ENCODE measurements at places on chromosomes 4 and X.

DNA sequence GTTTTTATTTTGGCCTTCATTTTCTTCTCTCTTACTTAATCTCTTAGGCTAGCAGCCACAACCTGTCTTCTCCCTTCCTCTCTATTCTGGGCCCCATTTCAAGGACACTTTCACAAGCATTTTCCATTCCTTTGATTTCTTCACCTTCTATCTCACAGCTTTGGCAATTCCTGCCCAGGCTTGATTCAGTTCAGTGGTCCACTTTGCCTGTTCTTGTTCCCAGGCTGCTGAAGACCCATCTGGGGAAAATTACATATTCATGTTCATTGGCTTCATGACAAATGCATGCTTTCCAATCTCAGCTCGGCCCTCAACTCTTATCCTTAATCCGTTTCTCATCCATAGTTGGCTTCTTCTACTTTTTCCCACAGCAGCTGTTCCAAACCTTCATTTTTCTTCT, 38.7 kb upstream of the LPAR4 start:
- no peak for DNase-seq

DNA sequence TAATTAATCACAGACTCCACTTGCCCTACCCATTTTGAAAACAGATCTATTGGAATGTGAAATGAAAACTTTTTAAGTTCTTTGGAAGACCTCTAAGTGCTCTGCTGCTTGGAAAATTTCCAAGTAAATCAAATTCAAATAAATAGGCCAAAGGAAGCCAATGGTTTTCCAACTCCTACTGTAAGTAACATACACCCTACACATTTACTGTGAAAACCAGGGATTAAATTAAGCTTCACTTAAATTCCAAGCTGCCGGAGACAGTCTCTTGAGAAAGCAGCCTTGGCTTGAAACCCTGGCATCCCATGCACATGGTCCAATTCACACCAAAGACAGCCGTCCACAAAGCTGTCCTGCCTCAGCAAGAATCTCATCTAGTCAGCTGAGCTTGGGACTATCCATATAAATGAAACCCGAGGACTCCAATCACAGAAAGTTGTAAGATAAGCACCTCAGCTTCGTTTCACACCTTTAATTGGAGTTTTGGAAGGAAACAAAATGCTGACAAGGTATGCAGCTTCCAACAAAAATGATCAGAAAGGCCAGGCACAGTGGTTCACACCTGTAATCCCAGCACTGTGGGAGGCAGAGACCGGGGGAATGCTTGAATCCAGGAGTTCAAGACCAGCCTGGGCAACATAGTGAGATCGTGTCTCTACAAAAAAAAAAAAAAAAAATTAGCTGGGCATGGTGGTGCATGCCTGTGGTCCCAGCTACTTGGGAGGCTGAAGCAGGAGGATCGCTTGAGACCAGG, 88.6 kb downstream of the APBB2 start:
- no peak for DNase-seq

GRCh38 chr4:184102927-184103326, 114.7 kb downstream of the ENPP6 start:
- no peak for DNase-seq

- no peak for DNase-seq
Measured at GRCh38 chr4:111066887-111067286, 444.0 kb upstream of the PITX2 start.

DNA sequence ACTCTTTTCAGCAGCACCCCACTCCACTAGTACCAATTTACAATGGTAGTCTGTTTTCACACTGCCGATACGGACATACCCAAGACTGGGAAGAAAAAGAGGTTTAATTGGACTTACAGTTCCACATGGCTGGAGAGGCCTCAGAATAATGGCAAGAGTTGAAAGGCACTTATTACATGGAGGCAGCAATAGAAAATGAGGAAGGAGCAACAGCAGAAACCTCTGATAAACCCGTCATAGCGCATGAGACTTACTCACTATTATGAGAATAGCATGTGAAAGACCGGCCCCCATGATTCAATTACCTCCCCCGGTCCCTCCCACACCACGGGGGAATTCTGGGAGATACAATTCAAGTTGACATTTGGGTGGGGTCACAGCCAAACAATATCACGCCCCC, 34.1 kb upstream of the MAGEA4 start:
- DNase-seq = no peak

DNA sequence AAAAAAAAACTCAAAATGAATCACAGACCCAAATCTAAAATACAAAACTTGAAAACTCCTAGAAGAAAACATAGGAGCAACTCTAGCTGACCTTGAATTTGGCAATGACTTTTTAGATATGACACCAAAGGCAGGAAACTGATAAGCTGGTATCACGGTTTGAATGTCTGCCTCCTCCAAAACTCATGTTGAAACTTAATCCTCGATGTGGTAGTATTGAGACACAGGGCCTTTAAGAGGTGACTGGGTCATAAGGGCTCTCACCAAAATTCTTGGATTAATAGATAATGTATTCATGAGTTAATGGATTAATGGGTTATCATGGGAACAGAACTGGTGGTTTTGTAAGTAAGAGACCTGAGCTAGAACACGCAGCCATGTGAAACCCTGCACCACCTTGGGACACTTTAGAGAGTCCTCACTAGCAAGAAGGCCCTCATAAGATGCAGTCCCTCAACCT, 40.5 kb downstream of the FRYL start:
- DNase-seq = no peak

DNA sequence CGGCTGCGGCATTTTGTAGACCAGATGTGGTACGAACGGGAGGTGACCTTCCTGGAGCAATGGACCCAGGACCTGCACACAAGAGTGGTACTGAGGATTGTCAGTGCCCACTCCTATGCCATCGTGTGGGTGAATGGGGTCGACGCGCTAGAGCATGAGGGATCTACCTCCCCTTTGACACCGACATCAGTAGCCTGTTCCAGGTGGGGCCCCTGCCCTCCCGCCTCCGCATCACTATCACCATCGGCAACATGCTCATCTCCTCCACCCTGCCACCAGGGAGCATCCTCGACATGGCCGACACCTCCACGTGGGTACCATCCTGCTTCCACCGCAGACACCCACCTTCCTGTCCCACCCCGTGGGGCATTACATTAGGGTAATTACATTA, 46.2 kb downstream of the SMARCA5 start:
- no peak for DNase-seq

DNA sequence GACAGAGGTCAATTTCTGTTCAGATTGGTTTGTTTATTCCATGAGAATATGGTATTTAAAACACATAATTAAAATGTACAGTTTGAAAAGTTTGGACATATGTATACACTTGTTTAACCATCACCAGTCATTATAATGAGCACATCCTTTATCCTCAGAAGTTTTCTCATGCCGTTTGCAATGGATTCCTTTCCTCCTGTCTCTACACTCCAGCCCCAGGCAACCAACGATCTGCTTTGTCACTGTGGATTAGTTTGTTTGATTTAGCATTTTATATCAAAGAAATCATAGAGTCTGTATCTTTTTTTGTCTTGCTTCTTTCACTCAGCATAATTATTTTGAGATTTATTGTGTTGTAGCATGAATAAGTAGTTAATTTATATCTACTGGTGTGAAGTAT, 243.0 kb upstream of the TRAM1L1 start:
- no peak for DNase-seq

DNA sequence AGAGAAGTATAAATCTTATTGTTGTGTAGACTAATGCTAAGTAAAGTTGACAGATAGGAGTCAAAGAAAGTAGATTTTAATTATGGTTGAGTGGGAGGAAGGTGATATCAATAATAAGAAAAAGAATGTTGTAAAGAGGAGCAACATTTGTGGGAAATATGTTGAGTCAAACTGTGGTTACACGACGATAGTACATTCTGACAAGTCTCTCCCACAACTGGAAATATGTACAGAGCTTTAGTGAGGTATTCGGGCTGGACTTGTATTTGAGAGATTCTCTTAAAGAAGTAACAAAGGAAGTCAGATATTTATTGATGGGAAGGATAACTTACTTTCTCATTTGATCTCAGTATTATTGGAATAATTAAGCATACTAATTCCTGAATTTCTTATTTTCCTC, 525.3 kb upstream of the MAGEB2 start:
- no peak for DNase-seq

- DNase-seq = no peak
Measured at GRCh38 chrX:119695535-119696050, 2.6 kb upstream of the SEPTIN6 start.

- no peak for DNase-seq
Measured at GRCh38 chrX:123835661-123836371, 24.0 kb upstream of the XIAP start.

DNA sequence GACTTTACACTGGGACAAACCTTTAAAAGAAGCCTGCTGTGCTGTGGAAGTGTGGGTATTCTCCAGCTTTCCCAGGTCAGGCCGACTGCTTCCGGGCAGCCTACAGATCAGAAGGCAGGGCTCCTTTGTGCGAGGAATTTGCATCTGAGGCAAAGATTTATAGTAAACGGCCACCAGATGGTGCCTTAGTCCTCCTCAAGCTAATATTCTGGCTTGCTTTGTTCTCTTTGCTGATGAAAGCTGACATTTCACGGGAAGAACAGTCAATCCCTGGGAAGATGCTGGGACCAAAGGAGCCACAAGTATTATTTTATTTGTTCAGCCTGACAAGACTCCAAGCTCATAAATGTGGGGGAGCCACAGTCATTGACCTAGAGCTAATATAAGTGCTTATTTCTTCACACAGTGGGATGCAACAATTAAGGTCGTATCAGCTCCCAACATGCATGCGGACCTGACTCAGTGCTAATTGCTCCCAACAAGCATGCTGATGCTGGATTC, 120.7 kb upstream of the TRIM2 start:
- DNase-seq = peak; percentile 1

DNA sequence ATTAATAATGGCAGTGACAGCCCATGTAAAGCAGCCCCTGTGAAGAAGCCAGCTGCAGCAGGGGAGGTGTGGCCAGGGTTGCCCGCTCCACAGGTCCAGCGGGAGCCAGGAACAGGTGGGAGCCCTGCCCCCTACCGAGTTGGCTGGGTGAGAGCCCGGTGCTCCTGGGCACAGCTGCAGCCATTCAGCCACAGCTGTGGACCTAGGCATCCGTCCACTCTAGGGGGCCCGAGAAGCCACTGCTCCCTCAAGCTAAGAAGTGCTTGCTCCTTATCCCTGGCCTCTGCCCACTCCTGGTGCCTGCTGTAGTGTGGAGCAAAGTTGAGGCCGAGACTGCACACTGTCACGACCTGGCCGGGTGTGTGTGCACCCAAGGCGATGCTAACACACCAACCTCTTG, 1469.0 kb downstream of the PCDH7 start:
- DNase-seq = no peak

- no peak for DNase-seq
Measured at GRCh38 chrX:69196666-69197065, 31.4 kb upstream of the PJA1 start.

GRCh38 chr4:78627046-78627965, 75.7 kb downstream of the ANXA3 start:
- DNase-seq = no peak

- DNase-seq = no peak
Measured at GRCh38 chr4:105520819-105521790, 31.3 kb upstream of the ARHGEF38 start.

DNA sequence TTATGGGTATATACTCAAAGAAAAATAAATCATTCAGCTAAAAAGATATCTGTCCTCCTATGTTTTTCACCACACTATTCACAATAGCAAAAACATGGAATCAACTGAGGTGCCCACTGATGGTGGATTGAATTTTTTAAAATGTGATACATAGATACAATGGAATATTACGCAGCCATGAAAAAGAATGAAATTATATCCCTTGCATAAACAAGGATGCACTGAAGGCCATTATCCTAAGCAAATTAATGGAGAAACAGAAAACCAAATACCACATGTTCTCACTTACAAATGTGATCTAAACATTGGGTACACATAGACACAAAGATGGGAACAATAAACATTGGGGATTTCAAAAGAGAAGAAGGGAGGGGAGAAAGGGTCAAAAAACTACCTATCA, 964.2 kb upstream of the IGFBP7 start:
- no peak for DNase-seq

DNA sequence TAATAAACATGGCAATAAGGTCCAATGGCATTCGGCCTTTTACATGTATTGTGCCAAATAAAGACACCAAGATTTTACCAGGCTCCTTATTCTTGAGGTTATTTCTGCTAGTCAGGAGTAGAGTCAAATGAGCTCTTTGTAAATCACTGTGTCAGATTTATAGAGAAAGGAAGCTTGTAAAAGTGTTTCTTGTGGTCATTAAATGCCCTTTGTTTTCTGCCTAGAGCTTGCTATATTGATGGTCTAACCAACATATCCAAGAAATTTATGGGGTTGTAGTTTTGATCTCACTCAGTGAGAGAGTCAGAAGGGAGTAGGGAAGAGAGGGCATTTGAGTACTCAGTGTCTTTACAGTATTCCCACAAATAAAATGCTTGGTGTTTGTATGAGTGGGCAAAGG, 86.2 kb upstream of the FRMPD4 start:
- DNase-seq = no peak

DNA sequence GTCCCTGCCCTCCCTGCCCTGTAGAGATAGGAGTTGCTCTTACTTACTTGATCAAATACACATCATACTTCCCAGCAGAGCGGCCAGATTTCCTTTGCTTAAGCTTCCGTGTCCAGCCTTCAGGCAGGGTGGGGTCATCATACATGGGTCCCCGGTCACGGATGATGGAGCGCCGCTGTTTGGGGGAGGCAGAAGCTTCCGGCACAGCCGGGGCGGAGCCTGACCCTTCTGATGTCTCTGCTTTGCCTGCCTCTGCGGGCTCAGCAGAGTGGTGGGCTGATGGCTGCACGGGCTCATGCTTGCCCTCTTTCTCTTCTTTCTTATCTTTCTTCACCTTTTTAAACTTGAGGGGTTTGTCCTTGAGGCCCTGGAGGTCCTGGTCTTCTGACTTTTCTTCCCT, 12.5 kb upstream of the IRAK1 start:
- DNase-seq = no peak

Measured in SIG-M5 (cell line).